ENCODE measurements at places on chromosomes 3 and 15.

DNA sequence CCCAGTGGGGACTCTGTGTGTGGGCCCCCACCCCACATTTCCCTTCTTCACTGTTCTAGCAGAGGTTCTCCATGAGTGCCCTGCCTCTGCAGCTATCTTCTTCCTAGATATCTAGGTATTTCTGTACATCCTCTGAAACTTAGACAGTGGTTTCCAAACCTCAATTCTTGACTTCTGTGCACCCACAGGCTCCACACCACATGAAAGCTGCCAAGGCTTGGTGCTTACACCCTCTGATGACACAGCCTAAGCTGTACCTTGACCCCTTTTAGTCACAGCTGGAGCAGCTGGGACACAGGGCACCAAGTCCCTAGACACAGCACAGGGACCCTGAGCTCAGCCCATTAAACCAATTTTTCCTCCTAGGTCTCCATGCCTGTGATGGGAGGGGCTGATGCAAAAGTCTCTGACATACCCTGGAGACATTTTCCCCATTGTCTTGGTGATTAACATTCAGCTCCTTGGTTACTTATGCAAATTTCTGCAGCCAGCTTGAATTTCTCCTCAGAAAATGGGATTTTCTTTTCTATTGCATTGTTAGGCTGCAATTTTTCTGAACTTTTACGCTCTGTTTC lies 304.5 kb downstream of the OTOL1 start:
- no peak overlapping the region for H3K27ac ChIP-seq
- H3K4me3 ChIP-seq: no peak overlapping the region
- no peaks in the 10 kb centered on the region for H3K4me1 ChIP-seq

DNA sequence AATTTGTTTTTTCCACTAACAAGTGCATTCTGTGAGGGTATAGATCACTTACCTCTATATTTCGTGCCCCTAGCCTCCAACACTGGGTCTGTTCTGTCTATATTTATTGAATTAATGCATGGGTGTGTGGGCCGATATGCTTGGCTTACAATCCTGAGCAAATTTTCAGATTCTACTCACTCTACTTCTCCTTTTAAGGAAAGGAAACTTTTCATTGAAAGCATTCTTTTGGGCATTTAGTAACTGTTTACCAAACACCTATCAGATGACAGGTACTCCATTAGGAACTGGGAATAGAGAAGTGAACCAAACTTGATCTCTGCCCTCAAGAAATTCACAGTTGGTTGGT lies 60.5 kb downstream of the TLE3 start:
- H3K36me3 ChIP-seq: no peaks in the 10 kb centered on the region
- no peak for DNase-seq
- no peak overlapping the region for H3K4me3 ChIP-seq
- no peaks in the 10 kb centered on the region for H3K27me3 ChIP-seq
- H3K27ac ChIP-seq: no peak overlapping the region

DNA sequence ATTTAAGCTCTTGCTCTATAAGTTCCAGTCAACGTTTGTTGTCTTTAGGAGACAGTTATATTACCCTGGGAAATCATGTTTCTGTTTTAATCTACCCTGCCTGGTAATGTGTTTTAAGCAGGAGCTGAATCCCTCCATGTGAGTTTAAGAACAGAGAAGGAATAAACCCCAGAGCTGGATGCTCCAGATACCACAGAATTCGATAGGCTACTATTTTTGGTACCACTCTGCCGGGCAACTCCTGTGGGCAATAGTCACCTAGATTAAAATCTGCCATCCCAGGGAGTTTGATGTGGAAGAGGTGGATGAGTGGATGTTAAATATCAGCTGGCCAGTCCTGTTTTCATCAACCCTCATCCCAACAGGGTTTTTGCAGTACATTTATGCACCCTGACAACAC lies 20.4 kb downstream of the NUDT16 start:
- no peak overlapping the region for H3K27ac ChIP-seq
- H3K27me3 ChIP-seq: no peaks in the 10 kb centered on the region
- DNase-seq: no peak
- no peaks in the 10 kb centered on the region for H3K4me1 ChIP-seq
- H3K36me3 ChIP-seq: no peaks in the 10 kb centered on the region

GRCh38 chr15:97998307-97999071 lies 38.0 kb downstream of the ARRDC4 start:
- no peak for DNase-seq
- no peak overlapping the region for H3K4me3 ChIP-seq
- H3K4me1 ChIP-seq: no peaks in the 10 kb centered on the region
- H3K27ac ChIP-seq: no peak overlapping the region
- no peaks in the 10 kb centered on the region for H3K36me3 ChIP-seq
- H3K27me3 ChIP-seq: no peaks in the 10 kb centered on the region

DNA sequence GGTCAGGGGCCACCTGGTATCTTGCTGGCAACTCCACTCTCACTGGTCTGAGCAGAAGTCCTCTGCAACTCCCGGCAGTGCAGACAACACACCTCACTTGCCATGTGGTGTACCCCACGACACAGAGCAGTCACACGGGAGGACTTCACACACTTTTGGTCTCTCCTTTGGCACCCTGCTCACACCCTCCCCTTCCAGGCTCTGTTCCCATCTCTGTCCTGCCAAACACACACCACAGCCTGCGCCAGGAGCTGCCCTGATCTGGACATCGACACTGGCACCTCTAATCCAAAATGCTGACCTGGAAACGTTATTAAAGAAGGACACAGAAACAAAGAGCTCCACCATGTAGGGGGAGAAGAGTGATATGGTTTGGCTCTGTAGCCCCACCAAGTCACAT lies 57.2 kb downstream of the SLC41A3 start:
- no peak for DNase-seq
- no peak overlapping the region for H3K4me3 ChIP-seq
- H3K4me1 ChIP-seq: no peaks in the 10 kb centered on the region
- H3K27ac ChIP-seq: no peak overlapping the region
- no peaks in the 10 kb centered on the region for H3K27me3 ChIP-seq

DNA sequence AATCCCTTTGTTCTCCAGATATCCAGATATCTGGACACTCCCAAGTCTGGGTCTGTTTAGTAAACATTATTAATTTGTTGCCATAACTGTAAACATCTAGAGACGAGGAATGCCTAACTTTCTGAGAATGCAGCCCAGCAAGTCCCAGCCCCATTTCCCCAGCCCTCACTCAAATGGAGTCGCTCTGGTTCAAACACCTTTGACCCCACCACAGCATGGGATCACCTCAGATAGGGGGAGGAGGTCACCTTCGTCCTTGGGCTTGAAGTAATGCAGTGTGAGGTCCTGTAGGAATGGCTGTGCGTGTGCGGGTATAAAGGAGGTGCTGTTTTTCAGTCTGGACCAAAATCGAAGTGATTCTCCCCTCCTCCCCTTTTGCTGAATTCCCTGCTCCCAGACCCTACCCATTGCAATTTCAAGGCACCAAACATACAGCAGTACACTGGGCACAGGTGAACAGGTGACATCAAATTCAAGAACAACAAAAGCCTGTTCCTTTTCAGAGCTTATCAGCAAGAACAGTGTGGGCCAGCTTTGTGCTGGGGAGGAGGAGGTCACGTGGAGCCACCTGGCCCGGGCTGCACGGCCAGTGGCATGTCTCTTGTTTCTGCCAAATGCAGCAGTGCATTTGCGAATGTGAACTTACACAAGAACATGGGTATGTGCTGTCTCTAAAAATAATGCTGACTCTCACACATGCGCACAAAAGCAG lies 57.5 kb upstream of the TRPM1 start:
- H3K4me1 ChIP-seq: no peaks in the 10 kb centered on the region
- no peaks in the 10 kb centered on the region for H3K36me3 ChIP-seq
- no peak overlapping the region for H3K4me3 ChIP-seq
- H3K27me3 ChIP-seq: no peaks in the 10 kb centered on the region
- no peak overlapping the region for H3K27ac ChIP-seq

DNA sequence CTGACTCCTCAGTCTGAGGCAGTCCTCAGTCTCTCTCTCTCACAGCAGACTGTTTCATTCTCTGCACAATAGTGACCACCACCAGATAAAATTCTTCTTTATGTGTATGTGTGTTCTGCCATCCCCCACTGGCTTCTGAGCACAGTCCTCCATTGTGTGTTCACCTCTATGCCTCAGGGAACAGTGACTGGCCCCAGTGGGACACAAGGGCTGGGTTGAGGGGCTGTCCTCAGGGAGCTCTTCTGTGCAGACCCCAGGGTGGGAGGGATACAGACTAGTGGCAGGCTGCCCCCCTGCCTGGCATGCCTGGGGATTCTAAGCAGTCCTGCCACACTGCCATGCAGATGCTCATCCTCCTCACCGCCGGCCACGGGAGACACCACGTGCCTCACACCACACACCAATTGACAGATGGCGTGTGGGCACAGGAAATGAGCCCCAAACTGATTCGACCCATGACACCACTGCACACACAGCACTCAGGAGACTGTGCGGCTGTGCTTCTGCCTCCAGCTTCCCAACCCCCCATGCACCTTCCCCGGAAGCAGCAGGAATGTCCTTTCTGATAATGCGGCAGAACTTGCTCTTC lies 237.6 kb upstream of the CHRNA7 start:
- H3K27ac ChIP-seq: no peak overlapping the region
- H3K27me3 ChIP-seq: no peaks in the 10 kb centered on the region
- DNase-seq: no peak

GRCh38 chr15:36599620-36600433 lies 20.4 kb downstream of the CDIN1 start:
- no peak overlapping the region for H3K27ac ChIP-seq
- no peak overlapping the region for H3K4me3 ChIP-seq

DNA sequence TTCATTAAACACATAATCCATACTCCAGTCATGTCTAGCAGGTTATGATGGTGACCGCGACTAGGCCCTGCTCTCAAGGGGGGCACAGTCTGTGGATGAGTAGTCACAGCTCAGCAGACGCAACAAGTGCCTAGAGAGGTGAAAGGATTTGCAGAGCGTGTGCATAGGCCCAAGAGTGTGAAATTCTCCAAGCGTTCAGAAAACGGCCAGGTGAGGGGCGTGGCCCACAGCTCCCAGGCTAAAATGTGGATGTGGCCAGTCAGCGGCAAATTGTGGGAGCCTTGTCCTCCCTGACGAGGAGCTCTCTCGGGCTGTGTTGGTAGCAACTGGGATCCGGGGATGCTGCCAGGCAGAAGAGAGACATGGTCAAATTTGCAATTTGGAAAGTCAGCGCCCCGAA lies 46.4 kb upstream of the TSEN2 start:
- H3K27me3 ChIP-seq: no peaks in the 10 kb centered on the region
- H3K36me3 ChIP-seq: no peaks in the 10 kb centered on the region
- H3K4me1 ChIP-seq: no peaks in the 10 kb centered on the region
- H3K27ac ChIP-seq: no peak overlapping the region
- no peak overlapping the region for H3K4me3 ChIP-seq
- DNase-seq: no peak

DNA sequence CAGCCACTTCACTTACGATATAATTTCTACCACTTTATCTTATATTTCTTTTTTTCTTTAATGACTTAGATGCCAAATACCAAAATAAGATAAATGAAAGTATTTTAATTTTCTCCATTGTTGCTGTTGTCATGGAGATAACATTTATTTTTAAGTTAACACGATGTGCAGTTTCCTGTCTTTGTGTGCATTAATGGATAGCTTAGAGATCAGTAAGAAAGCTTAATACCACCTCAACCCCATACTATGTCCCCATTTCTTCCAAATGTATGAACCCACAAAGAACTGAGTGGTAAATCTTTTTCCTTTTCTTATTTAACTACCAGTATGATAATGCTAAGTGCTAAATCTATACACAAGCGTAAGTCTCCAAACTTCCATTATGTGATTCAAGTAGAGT lies 17.1 kb downstream of the PCNP start:
- no peak overlapping the region for H3K4me3 ChIP-seq
- DNase-seq: no peak
- H3K27ac ChIP-seq: no peak overlapping the region
- no peaks in the 10 kb centered on the region for H3K4me1 ChIP-seq
- H3K36me3 ChIP-seq: no peaks in the 10 kb centered on the region
- no peaks in the 10 kb centered on the region for H3K27me3 ChIP-seq

- peaks cover 3% of the 10 kb centered on the region for H3K4me1 ChIP-seq
- H3K27me3 ChIP-seq: no peaks in the 10 kb centered on the region
- no peak overlapping the region for H3K27ac ChIP-seq
- no peak for DNase-seq
- H3K4me3 ChIP-seq: no peak overlapping the region
Observed at GRCh38 chr15:90563463-90563862, 33.7 kb downstream of the CRTC3 start.

DNA sequence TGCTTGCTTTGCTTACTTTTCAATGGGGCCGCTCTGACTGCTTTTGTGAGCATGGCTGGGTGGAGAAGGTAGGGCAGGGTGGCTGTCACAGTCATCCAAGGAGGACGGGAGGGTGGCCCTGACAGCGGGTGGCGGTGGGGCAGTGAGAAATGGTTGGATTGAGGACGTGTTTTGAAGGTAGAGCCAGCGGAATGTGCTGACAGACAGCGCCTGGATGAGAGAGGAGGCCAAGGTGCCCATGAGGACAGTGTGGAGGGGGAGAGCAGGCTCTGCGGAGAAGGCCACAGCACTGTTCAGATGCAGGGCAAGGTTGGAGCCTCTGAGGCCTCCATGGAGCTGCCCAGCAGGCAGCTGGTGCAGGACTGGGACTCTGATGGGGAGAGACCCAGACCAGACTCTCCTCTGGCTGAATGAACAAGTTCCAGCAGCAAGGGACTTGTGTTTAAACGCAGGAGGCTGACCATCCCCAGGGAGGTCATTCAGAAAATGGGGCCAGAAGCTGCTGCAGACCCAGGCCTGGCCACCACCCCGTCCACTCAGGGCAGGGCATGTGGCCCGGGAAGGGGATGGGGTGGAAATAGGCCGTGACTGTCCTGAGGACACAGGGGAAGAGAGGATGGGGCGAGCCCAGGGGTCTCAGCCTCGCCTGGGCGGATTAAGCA lies 120.3 kb upstream of the PRR20G start:
- no peaks in the 10 kb centered on the region for H3K27me3 ChIP-seq
- no peaks in the 10 kb centered on the region for H3K36me3 ChIP-seq
- no peak overlapping the region for H3K4me3 ChIP-seq

DNA sequence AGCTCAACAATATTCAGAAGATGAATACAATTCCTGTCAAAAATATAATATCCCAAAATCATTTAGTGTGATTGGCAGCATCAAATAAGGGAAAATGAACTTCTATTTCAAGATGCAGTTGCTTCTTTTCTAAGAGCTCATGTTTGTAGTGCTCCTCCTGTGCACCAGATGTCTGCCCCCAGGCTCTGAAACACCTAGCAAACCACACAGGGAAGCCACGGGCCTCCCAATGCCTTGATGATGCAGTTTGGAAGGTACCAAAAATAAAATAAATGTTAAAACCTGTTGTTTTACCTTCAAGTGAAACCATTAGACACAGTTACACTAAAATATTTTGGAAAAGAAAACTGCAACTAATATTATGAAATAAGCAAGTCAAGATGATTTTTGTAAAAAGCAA lies 22.2 kb downstream of the CFAP20DC start:
- H3K4me1 ChIP-seq: no peaks in the 10 kb centered on the region
- no peak overlapping the region for H3K4me3 ChIP-seq
- H3K27me3 ChIP-seq: no peaks in the 10 kb centered on the region
- DNase-seq: no peak
- H3K27ac ChIP-seq: no peak overlapping the region

GRCh38 chr3:153172796-153173757 lies 11.1 kb downstream of the RAP2B start:
- H3K4me3 ChIP-seq: no peak overlapping the region
- DNase-seq: no peak
- H3K36me3 ChIP-seq: no peaks in the 10 kb centered on the region
- no peaks in the 10 kb centered on the region for H3K27me3 ChIP-seq
